Endodermal cell (in vitro differentiated cells): ENCODE measurements at places on chromosomes 4 and X. TPM values are rescaled to one million over a fixed set of nuclear protein-coding genes. Genes with fewer than 3 reads are reported as not detected.

The HOPX gene
- total RNA-seq = not detected in 3 replicates

The SOWAHD gene
- total RNA-seq = 1.7 and 1.9 TPM in 2 replicates

The PTTG2 gene
- not detected in 3 replicates for total RNA-seq

The SLBP gene
- total RNA-seq = 52.1 and 55.4 TPM in 2 replicates

The SFRP2 gene
- total RNA-seq = 69.1 and 91.2 TPM in 2 replicates

The MBNL3 gene
- 12.7 to 22.1 TPM (median 17.0 TPM) in 3 replicates for total RNA-seq

The MAD2L1 gene
- total RNA-seq = 50.7 to 93.2 TPM (median 82.4 TPM) in 3 replicates

The COL25A1 gene
- total RNA-seq = 5.4 to 6.2 TPM (median 5.7 TPM) in 3 replicates

The GLRA3 gene
- total RNA-seq = 0.09 and 0.11 TPM in 2 replicates

The KIF4A gene
- 22.5 to 47.5 TPM (median 40.6 TPM) in 3 replicates for total RNA-seq

DNA sequence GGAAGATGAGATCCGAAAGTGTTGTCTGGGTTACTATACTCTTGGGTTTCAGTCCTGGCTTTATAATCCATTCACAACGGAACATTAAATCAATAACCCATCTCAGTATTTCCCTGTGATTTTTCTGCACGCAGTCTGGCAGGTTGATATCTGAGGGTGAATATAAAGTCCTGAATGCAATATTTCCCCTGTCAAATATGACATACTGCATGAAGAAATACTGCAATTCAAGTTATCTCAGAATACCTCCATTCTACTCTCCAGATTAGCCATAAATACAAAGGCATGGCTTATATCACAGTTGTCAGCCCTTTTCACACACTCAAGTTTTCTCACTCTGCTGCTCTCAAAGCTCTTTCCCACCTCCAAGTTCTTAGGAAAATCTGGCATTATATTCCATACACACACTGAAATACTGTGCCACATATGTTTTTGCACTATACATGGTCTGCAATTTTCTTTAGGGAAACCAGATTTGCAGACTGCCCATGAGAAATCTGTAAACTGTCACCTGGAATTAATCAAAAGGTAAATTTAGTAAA is 64.7 kb downstream of the WDFY3 start:
- no peak for DNase-seq

GRCh38 chr4:101792056-101792590 is 1.6 kb downstream of the BANK1 start:
- DNase-seq = no peak

GRCh38 chrX:109626637-109627036 is 1.7 kb upstream of the KCNE5 start:
- DNase-seq = no peak

DNA sequence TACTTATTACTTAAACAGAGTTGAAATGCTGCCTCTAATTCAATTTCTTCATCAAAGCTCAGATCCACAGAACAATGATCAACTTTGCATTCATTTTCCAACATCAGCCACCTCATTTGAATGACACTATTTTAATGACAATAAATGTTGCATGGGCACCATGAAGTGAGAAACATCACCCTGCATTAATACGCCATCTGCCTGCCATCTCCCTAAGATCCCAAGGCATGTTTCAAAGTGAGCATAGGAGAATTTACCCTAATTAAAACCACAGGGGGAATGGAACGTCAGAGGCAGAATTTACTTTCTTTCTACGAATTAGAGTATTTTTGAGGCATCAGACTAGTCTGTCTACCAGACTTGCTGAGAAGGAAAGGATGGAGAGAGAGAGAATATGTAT is 32.7 kb downstream of the NEXMIF start:
- no peak for DNase-seq

- no peak for DNase-seq
Measured at GRCh38 chrX:149003863-149004660, 501.0 kb downstream of the IDS start.

- DNase-seq = no peak
Measured at GRCh38 chr4:95758001-95758400, 81.9 kb upstream of the PDHA2 start.

DNA sequence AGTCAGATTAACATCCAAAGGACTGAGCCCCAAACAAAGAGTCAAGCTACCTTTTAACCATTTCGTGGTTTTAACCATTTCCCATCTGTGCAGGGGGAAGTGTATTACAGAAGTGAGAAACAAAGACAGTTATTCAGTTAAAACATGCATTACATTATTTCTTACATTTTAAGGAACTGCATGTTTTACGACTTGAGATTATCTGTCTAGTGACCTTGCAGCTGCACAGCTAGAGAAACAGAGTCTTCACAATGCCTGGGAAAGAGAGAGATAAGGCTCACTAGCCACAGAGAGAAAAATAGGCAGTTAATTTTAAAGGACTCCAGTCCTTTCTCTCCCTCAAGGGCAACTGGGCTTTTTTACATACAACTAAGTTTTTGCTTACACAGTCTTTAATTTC is 48.7 kb upstream of the KLHL4 start:
- no peak for DNase-seq

- no peak for DNase-seq
Measured at GRCh38 chrX:13933851-13934250, 95.8 kb downstream of the GEMIN8 start.

GRCh38 chr4:56218230-56218895 is 168.9 kb downstream of the AASDH start:
- no peak for DNase-seq

DNA sequence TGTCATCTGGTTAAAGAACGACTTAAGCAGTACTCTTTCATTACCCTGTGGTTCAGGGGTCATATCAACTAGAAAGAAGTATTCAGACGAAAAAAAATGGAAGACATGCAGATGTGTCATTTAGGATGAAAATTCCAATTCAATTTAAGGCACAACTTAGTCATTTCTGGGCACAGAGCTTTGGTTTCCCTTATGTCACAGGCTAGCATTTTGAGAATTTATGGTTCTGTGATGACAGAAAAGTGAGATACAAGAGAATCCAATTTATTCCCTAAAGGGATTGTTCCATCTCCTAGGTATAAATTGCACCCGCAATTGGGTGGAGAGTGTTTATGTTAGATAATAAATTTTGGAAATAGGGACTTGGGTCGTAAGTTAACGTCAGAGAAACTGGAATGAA is 306.6 kb downstream of the STK32B start:
- DNase-seq = no peak

- DNase-seq = no peak
Measured at GRCh38 chr4:76275486-76276124, 24.1 kb downstream of the FAM47E start.

DNA sequence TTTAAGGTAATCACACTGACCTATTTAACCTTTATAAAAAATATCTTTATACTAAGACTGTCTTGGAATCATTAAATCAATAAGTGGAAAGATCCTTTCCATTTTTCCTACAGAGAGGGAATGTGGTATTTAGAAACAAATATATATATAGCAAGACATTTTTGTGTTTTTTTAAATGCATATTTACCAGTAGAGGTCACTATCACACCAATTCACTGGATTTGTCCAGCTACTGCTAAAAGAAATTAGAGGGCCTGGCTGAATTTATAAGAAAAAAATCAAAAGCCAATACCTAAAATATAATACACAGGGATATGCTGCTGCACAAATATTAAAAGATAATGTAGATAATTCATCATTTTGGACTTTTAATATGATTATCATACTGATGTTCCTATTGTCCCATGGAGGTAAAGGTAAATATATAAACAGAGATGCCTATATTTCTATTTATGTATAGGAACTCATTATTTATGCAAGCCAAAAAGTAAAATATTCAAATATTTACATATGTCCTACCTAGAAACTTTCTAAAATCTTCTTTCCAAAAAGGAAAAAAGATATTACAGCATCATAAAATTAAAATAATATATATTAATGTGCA is 69.5 kb downstream of the PDE5A start:
- no peak for DNase-seq

GRCh38 chr4:20354120-20354519 is 102.4 kb downstream of the SLIT2 start:
- DNase-seq = peak; percentile 60

DNA sequence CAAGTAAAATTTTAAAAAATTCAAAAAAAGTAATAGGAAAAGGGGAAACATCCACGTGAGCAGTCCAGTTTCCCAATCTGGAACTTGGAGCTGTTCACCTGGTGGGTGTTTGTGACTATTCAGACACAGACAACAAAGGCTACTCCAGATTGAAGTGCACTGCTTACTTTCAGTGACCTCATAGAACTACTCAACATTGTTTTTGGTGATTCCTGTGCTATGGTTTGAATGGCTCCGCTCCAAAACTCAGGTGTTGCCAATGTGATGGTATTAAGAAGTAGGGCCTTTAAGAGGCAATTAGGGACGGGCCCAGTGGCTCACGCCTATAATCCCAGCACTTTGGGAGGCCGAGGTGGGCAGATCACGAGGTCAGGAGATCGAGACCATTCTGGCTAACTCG is 22.1 kb downstream of the SH3RF1 start:
- no peak for DNase-seq

- DNase-seq = no peak
Measured at GRCh38 chrX:34299451-34299967, 167.4 kb upstream of the FAM47A start.

DNA sequence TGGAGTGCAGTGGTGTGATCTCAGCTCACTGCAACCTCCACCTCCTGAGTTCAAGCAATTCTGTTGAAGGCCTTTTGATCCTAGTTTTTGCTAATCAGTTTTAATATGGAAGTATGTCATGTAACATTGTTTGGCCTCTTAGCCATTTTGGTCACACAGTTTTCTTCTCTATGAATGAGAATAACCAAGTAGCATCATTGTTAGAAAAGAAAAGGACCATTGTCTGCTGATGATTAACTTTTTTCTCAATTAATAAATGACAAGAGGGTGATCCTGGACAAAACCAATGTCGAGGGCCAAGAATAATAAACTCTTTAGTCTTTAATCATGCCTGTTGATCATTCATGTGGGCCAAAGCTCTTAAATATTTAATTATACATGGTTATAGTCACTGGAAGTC is 289.3 kb upstream of the MAGEB2 start:
- no peak for DNase-seq

DNA sequence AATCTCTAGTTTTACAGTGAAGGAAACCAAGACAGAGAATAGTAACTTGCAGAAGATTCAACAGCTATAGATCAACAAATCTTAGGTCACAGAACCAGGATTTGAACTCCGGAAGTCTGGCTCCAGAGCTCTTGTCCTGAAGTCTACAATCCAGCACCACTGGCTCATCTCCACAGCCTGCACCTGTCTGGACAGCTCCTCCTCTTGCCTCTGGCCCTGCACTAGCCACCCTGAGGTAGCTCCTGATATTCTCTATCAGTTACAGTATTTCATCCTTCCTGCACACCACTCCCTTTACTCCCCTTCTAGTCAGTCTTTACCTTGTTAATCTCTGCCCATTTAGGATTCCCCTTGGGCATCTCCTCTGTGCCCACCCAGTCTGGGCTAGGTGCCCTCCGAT is 58.1 kb upstream of the LNX1 start:
- no peak for DNase-seq

- no peak for DNase-seq
Measured at GRCh38 chrX:44922980-44923379, 50.0 kb downstream of the KDM6A start.

- peak; percentile 56 for DNase-seq
Measured at GRCh38 chr4:72701987-72702819, 133.2 kb upstream of the ADAMTS3 start.

DNA sequence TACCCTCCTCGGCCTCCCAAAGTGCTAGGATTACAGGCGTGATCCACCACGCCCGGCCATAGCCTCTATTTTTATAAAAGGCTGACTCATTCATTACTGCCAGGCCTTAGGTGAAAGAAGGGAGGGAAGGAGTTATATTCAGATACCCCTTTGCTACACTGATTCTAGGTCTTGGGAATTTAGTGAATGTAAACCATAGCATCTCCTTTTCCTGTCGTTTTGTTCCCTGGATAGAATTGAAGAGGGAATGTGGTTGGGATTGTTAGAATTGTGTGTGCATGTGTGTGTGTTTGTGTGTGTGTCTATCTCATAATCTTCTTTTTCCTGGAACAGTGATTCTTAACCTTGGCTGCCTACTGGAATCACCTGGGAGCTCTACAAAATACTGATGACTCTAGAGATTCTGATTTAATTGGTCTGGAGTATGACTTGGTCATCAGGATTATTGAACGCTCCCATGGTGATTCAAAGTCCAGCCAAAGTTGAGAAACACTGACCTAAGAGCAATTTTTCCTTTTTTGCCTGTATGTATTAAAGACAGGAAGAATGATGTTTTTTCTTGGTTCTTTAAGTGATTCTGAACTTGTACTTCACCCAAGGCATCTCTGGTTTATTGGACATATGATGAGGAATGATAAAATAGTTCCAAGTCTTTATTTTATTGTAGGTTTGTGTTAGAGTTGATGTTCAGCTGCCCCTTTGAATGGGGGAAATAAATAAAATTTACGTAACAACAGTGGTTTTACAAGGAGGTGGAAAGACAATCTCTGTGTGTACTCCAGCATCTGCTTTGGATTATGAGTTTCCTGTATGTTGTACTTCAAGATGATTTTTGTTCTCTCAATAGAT is 37.0 kb downstream of the NAP1L5 start:
- DNase-seq = no peak

DNA sequence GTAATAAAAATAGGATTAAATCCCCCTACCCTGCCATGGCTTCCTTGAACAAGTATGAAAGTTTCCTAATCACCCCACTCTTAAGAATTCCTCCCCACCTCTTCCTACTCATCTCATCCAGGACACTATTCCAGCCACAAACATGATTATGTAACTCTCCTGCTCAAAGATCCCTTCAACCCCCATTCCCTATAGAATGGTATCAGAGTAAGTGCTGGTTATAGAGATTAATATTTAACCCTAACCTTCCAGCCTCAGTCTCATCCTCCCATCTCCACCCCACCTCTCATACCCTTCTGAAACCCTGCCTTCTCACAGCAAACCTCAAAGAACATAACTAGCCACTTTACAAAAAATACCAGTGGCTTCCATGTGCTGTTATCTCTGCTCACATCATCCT is 155.1 kb downstream of the PPP3CA start:
- DNase-seq = no peak

GRCh38 chrX:154369449-154370299 is 4.8 kb downstream of the FLNA start:
- peak; percentile 88 for DNase-seq

GRCh38 chrX:69027181-69028005 is 137.9 kb downstream of the PJA1 start:
- peak; percentile 17 for DNase-seq

- DNase-seq = peak; percentile 84
Measured at GRCh38 chr4:17447675-17448298, 64.1 kb downstream of the QDPR start.

GRCh38 chr4:181690498-181690897 is 552.7 kb upstream of the TENM3 start:
- DNase-seq = no peak

DNA sequence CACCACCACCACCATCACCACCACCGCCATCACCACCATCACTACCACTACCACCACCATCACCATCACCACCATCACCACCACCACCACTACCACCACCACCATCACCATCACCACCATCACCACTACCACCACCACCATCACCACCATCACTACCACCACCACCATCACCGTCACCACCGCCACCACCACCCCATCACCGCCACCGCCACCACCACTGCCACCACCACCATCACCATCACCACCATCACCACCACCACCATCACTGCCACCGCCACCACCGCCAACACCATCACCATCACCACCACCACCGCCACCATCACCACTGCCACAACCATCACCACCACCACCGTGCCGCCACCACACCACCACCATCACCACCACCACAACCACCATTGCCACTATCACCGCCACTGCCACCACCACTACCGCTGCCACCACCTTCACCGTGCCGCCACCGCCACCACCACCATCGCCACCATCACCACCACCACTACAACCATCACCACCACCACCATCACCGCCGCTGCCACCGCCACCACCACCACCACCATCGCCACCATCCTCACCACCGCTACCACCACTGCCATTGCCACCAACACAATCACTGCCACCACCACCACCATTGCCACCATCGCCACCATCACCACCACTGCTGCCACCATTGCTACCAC is 1511.3 kb upstream of the AGA start:
- no peak for DNase-seq
